Panc1 (cell line): ENCODE measurements at places on chromosomes 11 and 22.

GRCh38 chr22:43256976-43257545 is 70.1 kb upstream of the TTLL12 start:
- no peak for DNase-seq

DNA sequence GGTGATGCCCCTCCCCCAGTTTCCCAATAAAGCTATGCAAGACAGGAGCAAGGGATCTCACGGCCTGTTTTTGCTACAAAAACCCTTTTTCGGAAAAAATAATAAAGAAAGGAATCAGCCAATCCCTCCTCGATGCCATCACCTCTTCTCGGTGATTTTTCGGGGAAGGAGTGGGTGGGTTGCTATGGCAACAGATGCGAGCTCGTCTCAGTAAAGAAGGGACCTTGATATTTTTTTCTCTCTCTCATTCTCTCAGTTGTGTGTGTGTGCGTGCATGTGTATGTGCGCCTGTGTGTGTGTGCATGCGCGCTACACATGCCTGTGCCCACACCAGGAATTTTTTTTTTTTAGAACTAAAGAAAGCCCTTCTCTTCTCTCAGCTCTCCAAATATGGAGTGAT is 3.8 kb upstream of the NPAS4 start:
- no peak for DNase-seq

- DNase-seq = no peak
Measured at GRCh38 chr11:61052182-61052972, 49.9 kb upstream of the CD5 start.

- no peak for DNase-seq
Measured at GRCh38 chr22:31377612-31378011, 21.8 kb upstream of the DRG1 start.

DNA sequence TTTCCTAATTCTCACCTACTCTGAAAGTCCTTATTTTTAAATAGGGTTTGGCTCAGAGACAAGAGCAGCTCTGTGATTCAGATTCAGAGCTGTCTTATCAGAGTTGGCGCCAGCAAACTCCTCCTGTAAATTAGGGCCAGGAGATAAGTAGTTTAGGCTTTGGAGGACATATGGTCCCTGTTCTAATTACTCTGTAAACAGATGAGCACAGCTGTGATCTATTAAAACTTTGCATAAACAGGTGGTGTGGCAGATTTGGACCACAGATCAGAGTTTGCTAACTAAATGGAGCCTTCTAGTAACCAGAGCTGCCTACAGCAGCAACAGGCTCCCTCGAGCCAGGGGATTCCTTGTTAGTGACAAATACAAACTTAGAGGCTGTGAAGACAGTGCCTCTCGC is 27.9 kb downstream of the YPEL1 start:
- DNase-seq = no peak

DNA sequence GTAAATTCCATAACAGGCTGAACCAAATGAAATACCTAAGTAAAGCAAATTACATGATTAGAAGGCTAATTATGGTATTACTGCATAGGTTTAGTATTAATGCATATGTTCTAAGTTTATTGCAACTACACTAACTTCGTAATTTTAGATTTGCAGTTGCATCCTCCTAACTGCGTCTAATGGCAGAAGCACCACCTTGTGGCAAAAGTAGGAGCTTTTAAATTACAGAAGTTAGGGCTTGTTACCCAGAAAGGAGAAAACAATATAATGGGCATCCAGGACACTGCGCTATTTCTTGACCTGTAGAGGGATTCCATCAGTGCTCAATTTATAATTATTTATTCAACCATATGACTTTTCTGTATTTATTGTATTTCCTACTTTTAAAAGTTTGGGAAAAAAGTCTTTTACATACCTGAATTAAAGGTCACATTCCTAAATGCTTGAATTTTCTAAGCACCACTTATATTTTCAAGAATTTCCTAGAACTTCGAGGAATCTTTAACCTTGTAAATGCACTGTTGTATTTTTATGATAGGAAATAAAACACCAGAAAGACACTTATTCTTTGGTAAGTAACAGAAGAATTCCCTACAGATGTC is 16.3 kb upstream of the GPR83 start:
- no peak for DNase-seq

- DNase-seq = no peak
Measured at GRCh38 chr11:128789497-128790150, 77.5 kb downstream of the KCNJ1 start.

DNA sequence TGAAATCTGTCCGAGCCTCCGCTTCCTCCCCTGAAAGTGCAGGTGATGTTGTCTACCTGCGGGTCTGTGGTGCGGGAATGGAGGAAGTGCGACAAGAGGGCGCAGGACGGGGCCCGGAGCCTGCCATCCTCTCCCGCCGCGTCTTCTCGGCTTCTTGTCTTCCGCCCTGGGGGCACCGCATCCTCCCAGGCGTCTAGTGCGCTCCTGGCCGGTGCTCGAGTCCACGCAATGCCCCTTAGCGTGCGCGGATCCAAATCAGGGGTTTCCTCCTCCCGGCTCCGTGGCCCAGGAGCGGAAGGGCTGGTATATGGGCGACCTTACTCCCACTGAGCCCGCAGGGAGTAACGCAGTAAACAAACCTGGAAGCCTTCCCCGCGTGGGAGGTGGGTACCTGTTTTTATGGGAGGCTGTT is 405 bp downstream of the SFI1 start:
- no peak for DNase-seq

DNA sequence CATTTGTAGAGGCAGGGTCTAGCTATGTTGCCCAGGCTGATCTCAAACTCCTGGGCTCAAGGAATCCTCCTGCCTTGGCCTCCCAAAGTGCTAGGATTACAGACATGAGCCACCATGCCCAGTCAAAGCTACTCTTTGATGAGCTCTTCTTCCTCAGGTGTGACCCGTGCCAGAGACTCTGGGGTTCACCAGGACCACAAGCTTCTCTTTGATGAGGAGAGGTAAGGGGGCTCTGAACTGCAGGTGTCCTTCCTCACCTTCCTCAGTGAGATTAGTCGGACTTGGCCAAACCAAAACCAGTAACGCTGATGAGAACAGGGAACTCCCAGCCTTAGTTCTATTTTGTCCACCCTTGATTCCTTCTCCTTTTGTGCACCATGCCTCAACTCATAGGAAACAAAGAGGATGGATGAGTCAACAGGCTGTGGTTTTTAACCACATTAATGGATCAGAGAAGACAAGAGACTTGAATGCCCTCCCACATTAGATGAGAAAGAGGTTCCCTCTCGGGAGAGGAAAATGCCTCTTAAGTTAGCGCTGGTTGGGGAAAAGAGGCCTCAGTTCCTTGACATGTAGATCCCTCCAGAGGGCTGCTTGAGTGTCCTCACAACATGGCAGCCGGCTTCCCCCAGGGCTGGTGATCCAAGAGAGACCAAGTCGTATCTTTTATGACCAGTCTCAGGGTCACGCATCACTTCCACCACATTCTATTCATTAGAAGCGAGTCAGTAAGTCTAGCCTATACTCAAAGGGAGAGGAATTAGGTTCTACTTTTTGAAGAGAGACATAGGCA is 25.7 kb upstream of the CTR9 start:
- DNase-seq = no peak

- no peak for DNase-seq
Measured at GRCh38 chr11:118318581-118319336, 14.2 kb downstream of the CD3E start.

GRCh38 chr22:25496396-25497064 is 67.9 kb upstream of the GRK3 start:
- no peak for DNase-seq

- DNase-seq = no peak
Measured at GRCh38 chr11:113248702-113249490, 65.5 kb upstream of the TTC12 start.

GRCh38 chr22:46854125-46854870 is 91.8 kb downstream of the TBC1D22A start:
- no peak for DNase-seq

DNA sequence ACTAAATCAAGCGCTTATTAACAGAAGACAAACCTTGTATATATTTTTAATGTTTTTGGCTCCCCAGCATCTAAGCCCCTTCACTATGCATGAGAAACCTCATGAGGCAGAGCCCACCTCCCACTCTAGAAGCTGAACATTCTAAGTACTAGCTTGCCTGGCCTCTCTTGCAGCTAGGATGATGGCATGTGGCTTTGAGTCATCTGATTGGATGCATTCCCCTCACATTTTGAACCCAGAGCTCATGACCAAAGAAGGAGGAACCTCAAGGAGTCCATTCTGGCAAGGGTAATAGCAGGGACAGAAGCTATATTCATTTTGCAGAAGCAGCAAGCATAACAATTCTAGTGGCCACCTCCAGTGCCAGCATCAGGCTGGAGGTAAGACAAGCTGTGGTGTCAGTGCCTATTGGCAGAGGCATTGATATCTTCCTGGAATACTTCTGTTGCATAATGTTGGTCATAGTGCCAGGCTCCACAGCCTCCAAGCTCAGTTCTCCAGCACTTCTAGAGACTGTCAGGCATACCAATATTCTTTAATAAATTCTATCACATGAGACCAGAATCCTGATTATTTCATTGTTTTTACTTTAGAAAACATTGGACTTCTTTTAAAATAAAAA is 14.2 kb upstream of the ZC3H12C start:
- DNase-seq = no peak

DNA sequence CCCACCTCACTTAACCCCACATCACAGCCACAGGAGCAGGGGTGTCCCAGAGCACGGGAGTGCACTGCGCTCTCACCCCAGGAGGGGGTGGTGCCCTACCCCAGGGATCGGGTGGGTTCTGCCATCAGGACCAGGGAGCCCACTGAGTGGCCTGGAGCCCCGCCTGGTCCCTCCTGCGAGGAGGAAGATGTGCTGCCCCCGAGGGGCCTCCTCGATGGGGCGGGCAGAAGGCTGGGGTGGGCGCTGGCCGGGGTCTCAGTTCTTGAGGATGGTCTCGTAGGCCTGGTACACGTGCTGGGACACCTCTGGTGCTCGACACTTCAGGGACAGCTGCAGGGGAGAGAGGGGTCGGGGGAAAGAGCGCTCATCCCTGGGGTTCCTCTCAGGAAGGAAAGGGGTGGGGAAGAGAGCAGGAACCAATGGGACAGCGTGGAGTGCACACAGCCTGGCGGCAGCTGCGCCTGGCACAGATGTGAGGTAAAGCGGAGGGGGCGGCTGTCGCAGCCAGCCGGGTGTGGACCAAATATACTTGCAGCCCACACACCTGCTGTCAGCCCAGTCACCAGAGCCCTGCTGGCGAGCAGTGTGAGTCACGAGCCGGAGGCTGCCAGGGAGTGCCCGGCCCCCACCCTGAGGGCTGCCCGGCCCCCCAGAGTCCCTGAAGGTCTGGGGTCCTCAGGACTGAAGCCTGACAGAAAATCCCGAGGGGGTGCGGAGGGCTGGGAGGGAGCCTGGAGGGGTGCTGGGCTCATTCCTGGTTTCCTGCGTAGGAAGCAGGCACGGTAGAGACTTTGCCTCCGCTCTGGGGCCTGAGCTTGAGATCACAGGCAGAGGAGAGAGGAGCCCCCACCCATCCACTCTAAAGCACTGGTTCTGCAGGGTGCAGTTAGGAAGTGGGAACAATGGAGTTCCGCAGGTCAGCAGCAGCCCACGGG is 13.3 kb upstream of the RASL10A start:
- no peak for DNase-seq

- no peak for DNase-seq
Measured at GRCh38 chr11:57094181-57094935, 87.4 kb upstream of the LRRC55 start.

DNA sequence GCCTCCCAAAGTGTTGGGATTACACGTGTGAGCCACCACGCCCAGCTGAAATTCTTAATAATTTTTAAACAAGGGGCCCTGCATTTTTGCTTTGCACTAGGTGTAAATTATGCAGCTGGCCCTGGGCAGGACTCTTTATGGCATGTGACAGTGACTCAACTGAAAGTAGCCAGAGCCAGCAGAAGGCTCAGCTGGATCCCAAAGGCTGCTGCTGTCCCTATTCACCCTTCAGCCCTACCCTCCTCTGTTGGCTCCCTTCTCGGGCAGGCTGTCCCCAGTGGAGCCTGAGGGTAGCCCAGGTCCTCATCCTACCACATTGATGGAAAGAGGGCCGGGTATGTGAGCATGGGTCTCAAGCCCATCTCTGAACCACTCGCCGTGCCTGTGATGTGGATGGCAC is 45.6 kb downstream of the CD82 start:
- no peak for DNase-seq

DNA sequence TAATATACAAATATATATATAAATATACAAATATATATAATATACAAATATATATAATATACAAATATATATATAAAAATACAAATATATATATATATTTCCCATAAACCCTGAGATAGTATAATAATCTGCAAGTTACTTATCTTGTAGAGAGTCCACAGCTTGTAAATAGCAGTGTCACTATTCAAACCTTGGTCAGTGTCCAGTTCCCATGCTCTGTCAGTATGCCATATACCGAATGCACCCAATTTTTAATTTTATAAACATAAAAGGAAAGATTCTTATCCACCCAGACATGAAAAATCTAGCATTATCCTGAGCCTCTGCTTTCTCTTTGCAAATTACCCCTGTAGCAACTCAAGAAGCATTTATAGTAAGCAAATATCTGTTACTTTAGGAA is 21.6 kb upstream of the CTSC start:
- no peak for DNase-seq

GRCh38 chr11:63779039-63779438 is 10.5 kb upstream of the ZFTA start:
- no peak for DNase-seq

GRCh38 chr22:26302726-26303125 is 126.3 kb upstream of the ASPHD2 start:
- no peak for DNase-seq

DNA sequence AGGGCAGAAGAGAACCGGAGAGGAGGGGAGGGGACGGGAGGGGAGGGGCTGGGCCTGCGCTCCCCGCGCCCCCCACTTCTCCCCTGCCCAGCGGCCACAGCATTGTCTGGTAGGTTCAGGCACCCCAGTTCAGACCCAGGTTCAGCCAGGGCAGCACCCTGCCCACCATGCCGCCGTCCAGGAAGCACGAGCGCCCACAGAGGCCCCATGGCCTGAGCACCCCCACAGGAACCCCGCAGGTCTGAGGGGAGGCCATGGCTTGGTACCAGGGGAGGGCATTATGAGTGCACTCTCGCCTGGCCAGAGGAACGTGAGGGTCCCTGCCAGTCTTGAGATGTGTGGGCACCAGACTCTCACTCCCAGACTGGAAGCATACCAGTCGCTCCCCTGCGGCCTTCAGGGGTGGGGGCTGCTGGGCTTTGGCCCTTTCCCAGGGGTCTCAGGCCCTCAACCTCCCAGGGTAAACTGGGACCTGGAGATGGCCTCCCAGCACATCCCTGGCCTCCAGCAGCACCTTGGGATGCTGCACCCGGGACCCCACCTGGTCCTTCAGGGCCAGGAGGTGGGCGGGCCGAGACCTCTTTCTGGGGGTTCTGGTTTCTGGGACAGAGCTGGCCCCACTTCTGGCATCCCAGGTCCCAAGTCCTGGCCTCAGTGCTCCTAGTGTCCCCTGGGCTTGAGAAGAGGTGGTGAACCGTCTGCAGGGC is 597 bp upstream of the PLXNB2 start:
- no peak for DNase-seq
